ENCODE measurements at places on chromosomes 16 and 17. TPM values are rescaled to one million over a fixed set of nuclear protein-coding genes. Genes with fewer than 3 reads are reported as not detected.

GRCh38 chr16:67959536-67960329 is 8.7 kb downstream of the SLC12A4 start:
- H3K27ac ChIP-seq = no peak overlapping the region
- no peaks in the 10 kb centered on the region for H3K4me1 ChIP-seq
- peaks cover 32% of the 10 kb centered on the region for H3K36me3 ChIP-seq
- H3K27me3 ChIP-seq = no peaks in the 10 kb centered on the region
- H3K4me3 ChIP-seq = no peak overlapping the region

GRCh38 chr16:87656328-87656727 is 54.0 kb downstream of the JPH3 start:
- peaks cover 5% of the 10 kb centered on the region for H3K27me3 ChIP-seq
- H3K4me1 ChIP-seq = no peaks in the 10 kb centered on the region
- H3K36me3 ChIP-seq = no peaks in the 10 kb centered on the region
- H3K27ac ChIP-seq = no peak overlapping the region
- no peak overlapping the region for H3K4me3 ChIP-seq
- no peak for DNase-seq

DNA sequence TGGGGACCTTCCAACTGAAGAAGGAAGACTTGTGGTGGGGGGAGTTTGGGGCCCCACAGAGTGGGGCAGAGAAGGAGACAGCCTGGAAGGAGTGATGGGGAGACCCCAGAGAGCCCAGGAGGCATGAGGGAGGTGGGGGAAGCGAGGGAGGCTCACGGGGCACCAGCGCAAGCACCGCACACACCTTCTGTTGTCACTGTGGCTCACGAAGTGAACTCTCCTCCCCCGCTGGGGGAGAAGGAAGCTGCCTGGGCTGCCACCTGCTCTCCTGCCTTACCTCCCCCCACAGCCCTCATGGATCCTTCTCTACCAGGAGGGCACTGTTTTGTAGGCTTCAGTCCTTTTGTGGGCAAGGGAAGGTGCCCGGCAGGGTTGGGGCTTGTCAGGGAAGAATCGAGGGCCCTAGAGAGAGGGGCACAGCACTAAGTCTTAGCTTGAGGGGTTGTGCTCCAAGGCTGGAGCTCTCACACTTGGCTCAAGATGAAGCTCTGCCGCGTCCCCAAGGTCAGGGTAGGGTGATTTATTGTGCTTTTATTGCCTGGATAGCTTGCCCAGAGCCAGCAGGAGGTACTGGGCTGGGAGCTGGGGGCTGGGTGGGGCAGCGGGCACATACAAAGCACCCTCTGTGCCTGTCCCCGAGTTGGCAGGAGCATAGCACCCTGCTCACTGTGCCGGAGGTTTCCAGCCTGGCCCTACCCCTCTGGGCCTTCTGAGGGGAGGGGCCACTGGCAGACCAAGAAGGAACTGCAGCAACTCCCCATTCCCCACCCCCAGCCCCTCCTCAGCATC is 4.6 kb upstream of the STARD3 start:
- no peaks in the 10 kb centered on the region for H3K36me3 ChIP-seq
- no peak for DNase-seq
- no peak overlapping the region for H3K27ac ChIP-seq
- no peak overlapping the region for H3K4me3 ChIP-seq
- H3K4me1 ChIP-seq = peaks cover 38% of the 10 kb centered on the region

- H3K36me3 ChIP-seq = peaks cover 2% of the 10 kb centered on the region
- peaks cover 17% of the 10 kb centered on the region for H3K4me1 ChIP-seq
- H3K27ac ChIP-seq = no peak overlapping the region
- H3K4me3 ChIP-seq = no peak overlapping the region
- H3K27me3 ChIP-seq = peaks cover 3% of the 10 kb centered on the region
Measured at GRCh38 chr17:5033352-5034015, 1.7 kb downstream of the SLC52A1 start.

DNA sequence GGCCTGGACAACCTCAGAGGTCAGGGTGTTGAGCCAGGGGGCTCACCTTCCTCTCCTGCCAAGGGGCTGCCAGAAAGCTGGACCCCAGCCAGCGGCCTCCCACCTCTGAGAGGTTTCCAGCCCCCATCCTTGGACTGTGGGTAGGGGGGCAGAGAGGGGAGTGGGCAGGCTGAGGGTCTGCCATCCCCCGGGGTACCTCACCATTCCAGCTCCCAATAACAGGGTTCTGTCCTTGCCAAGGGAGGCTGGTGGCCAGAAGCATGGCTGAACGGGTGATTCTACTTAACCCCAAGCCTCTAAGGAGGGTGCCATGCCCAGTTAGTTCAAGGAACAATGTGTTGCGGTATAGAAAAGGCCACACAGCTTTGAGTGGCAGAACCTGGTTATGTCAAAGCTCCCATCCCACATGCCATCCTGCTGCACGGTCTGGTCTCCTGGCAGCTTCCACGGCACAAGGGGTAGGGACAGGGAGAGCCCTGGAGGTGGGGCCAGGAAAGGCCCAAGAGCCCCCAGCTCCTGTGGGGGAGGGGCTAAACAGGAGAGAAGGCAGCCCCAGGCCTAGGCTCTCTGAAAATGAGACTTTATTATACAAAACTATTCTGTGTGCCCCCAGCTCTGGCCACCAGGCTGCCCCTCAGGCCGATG is 19.8 kb downstream of the B9D1 start:
- no peak overlapping the region for H3K27ac ChIP-seq
- no peak overlapping the region for H3K4me3 ChIP-seq
- no peaks in the 10 kb centered on the region for H3K4me1 ChIP-seq
- peaks cover 7% of the 10 kb centered on the region for H3K27me3 ChIP-seq
- no peak for DNase-seq

- H3K27ac ChIP-seq = no peak overlapping the region
- DNase-seq = no peak
- no peaks in the 10 kb centered on the region for H3K4me1 ChIP-seq
- no peak overlapping the region for H3K4me3 ChIP-seq
- no peaks in the 10 kb centered on the region for H3K36me3 ChIP-seq
Measured at GRCh38 chr17:7809086-7809790, 24.8 kb upstream of the KDM6B start.

Gene CA5A
- total RNA-seq = not detected

Gene TP53TG3
- total RNA-seq = not detected

Data from activated CD8-positive, alpha-beta T cell treated with anti-CD3 and anti-CD28 coated beads, Interleukin-2, amount 10 ng/mL, durations not matched to agents 7 days and 5 days (primary cell).